Progenitor cell of endocrine pancreas (in vitro differentiated cells): ENCODE measurements at places on chromosomes 13 and 19. TPM values are rescaled to one million over a fixed set of nuclear protein-coding genes. Genes with fewer than 3 reads are reported as not detected.

FBXO17 gene
- total RNA-seq: 24.1 and 27.1 TPM in 2 replicates

CYP2F1 gene
- not detected in 2 replicates for total RNA-seq

FLT3LG gene
- total RNA-seq: 0.96 and 1.1 TPM in 2 replicates

FOXA3 gene
- total RNA-seq: 23.5 and 25.4 TPM in 2 replicates

IL27RA gene
- 3.4 and 3.7 TPM in 2 replicates for total RNA-seq

FFAR2 gene
- total RNA-seq: 1.2 and 1.9 TPM in 2 replicates

MEIOSIN gene
- not detected in 2 replicates for total RNA-seq

CCL25 gene
- total RNA-seq: not detected in 2 replicates

SLC10A2 gene
- not detected in 2 replicates for total RNA-seq

ZNF177 gene
- 12.7 and 12.9 TPM in 2 replicates for total RNA-seq

MKNK2 gene
- total RNA-seq: 145 and 163 TPM in 2 replicates

SIGLEC5 gene
- not detected in 2 replicates for total RNA-seq
